BJ (cell line): ENCODE measurements at places on chromosomes 7 and 10.

DNA sequence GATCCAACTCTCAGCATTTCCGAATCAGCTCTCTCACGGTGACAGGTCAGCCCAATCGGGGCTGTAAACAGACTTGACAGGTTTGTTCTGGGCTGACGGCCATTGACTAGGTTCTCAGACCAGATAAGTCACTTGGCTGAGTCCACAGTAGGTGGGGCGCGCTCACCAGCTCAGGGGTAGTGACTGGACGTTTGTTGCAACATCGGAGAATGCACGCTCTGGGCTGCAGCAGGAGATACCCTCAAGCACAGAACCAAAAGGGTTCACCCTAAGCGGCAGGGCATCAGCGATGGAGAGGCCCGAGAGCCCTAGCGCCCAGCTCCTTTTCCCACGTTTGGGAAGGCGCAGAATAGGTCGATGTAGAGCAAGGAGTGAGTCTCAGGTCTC is 1.8 kb downstream of the KLLN start:
- DNase-seq = no peak

DNA sequence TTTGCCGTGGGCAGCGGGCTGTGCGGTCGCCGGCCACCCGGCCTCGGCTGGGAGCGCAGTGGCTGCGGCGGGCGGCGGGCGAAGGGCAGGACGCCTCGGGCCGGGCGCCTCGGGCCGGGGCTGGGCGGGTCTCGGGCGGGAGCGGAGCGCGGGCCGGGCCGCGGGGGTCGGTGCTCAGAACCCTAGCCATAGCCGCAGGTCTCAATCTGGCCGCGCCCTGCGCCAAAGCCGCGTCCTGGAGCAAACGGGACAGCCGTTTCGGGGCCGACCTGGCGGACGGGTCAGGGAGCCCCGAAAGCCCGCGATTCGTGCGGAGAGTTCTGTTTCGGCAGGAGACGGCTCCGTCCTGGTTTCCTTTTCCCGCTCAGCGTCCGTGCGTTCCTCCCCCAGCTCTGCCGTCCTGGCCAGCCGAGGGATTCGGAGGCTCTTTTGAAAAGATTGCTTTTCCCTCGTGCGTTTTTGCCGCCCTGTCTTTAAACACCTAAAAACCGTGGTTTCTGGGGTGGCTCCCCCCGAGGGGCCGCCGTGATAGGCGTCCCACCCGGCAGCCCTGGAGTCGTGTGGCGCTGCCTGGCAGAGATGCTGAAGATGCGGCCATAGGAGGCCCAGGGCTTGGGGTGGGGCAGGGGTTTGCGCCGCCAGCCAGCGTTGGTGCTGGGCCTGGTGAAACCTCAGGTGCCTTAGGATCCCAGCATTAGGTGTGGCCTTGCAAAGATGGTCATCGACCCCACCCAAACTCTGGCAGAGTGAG is 727 bp downstream of the RET start:
- DNase-seq = no peak

- DNase-seq = no peak
Measured at GRCh38 chr10:7388602-7389001, 22.2 kb downstream of the SFMBT2 start.

DNA sequence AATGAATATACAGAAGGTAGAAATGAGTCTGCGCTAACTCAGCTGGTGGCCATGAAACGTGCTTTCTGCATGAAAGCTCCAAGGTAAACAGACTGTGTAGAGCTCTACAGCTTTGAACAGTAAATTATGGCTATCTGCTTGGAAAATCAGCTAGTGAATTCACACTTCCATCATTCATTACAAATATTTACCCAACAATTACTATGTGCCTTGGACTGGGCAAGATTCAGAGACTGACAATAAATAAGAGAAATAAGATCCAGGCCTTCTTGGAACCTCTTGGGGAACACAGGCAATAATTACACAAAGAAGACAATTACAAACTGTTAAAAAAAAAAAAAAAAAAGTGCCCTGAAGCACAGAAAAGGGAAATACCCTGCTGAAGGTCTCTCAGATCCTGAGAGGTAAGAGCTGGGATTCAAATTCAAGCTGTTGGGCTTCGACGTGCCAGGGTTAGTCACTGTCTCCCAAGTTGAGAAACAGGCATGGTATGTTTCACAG is 15.8 kb downstream of the TSPAN12 start:
- DNase-seq = no peak

DNA sequence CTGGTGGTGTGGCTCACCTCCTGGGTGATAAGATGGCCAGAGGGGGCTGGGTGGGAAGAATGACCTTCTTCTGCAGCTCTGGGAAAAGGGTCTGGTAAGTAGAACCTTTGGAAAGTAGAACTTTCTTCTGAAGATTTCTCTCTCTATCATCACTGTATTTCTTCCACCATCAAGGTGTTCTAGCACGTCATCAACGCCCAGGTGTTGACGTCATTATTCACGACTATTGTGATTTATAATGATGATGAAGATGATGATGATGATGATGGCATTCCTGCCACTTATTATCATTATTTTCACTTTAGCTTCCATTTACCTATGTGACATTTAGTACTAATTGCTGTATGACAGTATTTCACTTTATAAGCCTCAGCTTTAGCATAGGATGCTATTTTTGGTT is 525.6 kb upstream of the ADARB2 start:
- DNase-seq = no peak

- DNase-seq = no peak
Measured at GRCh38 chr10:50909334-50910014, 24.0 kb upstream of the A1CF start.

DNA sequence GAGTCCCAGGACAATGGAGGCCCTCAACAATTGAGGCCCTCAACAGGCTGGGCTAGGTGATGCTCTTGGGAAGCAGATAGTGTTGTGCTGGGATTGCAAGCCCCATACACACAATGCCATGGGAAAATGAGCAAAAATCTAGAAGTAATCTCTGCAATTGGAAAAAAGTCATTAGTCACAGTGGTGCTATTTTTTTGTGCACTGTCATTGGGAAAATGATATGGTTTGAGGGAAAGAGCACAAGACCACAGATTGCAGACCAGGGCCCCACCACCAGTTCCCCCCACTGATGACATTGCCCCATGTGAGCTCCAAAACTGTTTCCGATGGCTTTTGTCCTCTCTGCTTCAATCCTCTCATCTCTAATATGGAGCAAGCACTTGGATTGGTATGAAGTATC is 1.9 kb downstream of the KCTD7 start:
- DNase-seq = no peak
